ENCODE measurements at places on chromosomes 13 and 19.
A peak's percentile ranks its signal among the peaks of the same experiment; 100 is the strongest.

GRCh38 chr13:64529874-64530485 lies 2700.2 kb downstream of the PCDH9 start:
- DNase-seq: no peak

DNA sequence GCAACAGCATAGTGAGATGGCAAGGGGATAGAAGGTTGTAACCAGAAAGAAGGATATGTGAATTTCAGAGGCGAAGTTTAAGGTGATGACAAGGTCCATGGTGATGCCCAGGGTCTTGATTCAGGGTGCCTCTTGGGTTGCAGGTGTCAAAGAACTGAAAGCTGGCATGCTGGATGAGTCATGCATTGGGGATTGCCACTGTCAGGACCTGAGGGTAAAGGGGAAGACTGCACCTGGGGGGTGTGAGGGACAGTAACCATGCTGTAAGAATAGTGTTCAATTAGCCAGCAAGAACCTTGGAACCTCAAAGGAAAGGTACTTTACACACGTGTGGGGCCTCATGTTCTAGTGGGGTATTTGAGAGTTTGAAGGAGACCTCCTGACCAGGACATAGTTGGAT lies 279.6 kb downstream of the SLC7A1 start:
- DNase-seq: no peak

GRCh38 chr13:44876782-44877324 lies 112.4 kb downstream of the NUFIP1 start:
- no peak for DNase-seq

GRCh38 chr13:58850161-58850560 lies 1218.6 kb downstream of the PCDH17 start:
- no peak for DNase-seq

- no peak for DNase-seq
Measured at GRCh38 chr19:16160943-16161560, 12.3 kb downstream of the CIB3 start.

- DNase-seq: no peak
Measured at GRCh38 chr13:86000546-86000945, 201.3 kb upstream of the SLITRK6 start.

GRCh38 chr19:7469669-7470285 lies 19.1 kb downstream of the PEX11G start:
- DNase-seq: no peak

GRCh38 chr19:18793144-18794028 lies 2.3 kb upstream of the COMP start:
- DNase-seq: no peak

GRCh38 chr19:6744381-6745301 lies 5.2 kb downstream of the TRIP10 start:
- peak; percentile 92 for DNase-seq

DNA sequence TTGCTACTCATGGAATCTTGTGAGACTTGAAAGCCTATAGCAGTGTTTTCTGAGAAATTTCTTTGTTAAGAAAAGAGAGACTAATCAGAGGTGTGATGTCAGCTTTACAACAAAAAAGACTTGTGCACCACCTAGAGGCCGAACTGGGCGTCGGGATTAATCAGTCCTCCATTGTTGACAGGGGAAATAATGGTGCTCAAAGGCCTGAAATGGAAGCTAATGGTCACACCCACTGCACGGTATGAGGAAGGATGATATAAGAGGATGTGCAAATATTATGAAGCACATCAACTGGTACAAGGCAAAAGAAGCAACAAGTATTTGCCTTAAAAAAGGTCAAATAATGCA lies 480.2 kb upstream of the MIR17HG start:
- no peak for DNase-seq

DNA sequence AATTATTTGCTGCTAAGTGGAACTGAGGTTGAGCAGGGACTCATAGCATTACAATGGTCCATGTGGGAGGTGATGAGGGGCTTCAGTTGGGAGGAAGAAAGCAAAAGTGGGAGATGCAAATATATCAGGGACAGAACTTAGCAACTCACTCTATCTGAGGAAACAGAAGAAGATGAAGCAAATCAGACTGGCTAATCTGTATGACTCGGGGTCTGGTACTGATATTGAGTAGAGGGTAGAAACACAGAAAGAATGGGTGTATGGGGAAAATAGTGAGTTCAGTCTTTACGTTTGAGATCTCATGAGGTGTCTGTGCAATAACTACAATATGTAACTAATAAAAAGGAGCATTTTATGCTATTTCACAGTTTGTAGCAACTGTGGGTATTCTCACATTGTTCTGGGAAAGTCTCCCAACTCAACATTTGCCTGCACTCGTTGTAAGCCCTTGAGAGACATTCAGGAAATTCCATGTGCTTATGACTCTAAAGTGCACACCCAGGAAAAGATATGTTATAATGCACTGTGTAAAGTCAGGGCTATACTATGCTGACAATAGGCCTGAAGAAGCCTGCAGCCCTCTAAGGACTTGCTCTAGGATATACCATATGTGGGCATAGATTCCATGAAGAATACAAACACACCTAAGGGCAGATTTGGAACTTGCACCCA lies 183.5 kb downstream of the SPRY2 start:
- DNase-seq: no peak

DNA sequence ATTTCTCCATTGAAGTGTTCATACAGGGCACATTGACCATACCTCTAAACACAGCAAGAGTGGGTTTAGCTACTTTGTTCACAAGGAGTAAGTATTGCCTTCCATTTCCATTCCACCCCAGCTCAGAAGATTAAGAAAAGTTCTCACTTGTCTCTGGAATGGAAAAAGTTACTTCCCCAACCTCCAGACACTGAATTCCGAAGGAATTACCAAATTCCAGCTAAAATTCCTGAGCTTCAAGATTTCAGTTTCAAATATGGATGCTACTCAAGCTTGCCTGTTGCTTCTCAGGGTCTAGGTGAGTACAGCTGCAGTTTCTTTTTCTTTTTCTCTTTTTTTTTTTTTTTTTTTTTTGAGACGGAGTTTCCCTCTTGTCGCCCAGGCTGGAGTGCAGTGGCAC lies 33.6 kb downstream of the TEX26 start:
- no peak for DNase-seq

- DNase-seq: no peak
Measured at GRCh38 chr19:13117176-13117771, 734 bp upstream of the TRMT1 start.

DNA sequence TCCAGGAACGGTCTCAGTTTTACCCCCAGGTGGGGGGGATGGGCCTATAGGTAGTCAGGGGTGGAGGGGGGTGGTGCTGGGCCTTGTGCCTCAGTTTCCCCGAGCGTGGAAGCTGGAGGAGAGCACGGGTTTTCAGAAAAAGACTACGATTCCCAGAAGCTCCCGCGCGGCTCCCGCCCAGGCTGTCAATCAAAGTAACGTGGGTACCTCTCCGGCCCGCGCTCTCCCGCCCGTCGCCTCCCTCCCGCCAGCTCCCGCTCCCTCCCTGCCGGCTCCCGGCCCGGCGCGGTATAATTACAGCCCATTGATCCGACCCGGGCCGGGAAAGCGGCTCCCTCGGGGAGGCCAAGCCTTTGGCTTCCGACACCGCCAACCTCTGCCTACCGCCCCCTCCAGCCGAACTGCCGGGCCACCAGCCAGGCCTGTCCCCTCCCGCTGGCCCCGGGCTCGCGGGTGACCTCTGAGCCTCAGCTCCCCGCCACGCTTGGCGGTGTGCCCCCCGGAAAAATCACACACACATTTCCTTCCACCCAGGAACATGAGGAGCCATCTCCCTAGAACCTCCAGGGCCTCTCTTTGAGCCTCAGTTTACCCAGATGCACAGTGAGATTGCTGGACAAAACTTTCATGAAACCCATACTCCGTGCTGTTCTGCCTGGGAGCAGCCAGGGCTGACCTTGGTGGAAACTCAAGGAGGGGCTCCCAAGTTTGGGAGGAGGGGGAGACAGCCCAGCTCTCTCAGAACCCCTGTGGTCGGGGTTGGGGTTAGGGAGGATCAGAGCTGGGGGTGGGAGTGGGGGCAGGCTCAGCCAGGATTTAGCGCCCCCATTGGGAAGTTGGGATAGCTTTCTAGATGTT lies 7.3 kb upstream of the TLE2 start:
- DNase-seq: peak; percentile 95

- DNase-seq: peak; percentile 43
Measured at GRCh38 chr19:43524922-43525835, 1.8 kb downstream of the ETHE1 start.

- DNase-seq: no peak
Measured at GRCh38 chr13:83024232-83024631, 858.0 kb downstream of the SLITRK1 start.

DNA sequence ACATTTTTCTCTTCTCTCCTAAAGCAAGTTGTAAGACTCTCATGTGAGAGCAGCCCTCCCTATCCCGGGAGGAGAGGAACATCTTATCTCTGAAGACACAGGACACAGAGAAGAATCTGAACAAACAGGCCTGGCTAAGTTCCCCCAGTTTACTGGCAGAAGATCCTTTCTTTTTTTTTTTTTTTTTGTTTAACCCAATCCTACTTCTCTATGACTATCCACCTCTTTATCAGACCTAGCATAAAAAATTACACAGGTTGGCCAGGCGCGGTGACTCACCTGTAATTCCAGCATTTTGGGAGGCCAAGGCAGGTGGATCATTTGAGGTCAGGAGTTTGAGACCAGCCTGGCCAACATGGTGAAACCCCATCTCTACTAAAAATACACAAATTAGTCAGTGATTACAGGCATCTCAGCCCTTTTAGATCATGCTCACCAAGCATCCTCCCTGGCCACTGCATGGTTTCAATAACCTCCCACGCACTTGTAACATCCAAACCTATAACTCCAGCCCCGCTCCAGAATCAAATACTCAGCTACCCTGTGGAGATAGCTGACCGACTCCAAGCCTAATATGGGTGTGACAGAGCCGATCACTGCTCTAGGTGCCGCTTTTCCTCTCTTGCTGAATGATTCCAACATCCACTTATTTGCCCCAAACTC lies 27.3 kb upstream of the MUC16 start:
- DNase-seq: peak; percentile 27

GRCh38 chr13:22176968-22177520 lies 506.2 kb downstream of the FGF9 start:
- no peak for DNase-seq

- no peak for DNase-seq
Measured at GRCh38 chr13:104657196-104657595, 1591.0 kb upstream of the SLC10A2 start.

DNA sequence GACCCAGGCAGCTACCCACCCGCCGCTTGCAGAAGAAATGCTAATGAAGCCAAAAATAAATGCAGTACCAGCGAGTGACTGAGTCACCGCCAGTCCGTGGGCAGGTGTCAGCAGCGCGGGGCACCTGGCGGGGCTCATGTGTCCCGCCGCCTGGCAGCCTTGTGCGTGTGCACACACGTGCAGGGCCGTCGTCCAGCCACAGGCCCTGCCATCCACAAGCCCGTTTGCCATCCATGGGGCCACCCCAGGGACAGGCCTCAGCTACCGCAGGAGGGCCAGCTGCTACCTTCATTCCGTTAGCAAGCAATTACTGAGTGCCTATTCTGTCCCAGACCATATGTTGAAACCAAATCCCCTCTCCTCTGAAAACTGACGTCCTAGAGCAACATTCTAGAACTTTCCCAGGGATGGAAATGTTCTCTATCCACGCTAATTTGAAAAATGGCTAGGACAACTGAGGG lies 20.5 kb downstream of the NCAN start:
- DNase-seq: no peak

GRCh38 chr19:18309525-18310064 lies 13.3 kb downstream of the LSM4 start:
- DNase-seq: no peak

DNA sequence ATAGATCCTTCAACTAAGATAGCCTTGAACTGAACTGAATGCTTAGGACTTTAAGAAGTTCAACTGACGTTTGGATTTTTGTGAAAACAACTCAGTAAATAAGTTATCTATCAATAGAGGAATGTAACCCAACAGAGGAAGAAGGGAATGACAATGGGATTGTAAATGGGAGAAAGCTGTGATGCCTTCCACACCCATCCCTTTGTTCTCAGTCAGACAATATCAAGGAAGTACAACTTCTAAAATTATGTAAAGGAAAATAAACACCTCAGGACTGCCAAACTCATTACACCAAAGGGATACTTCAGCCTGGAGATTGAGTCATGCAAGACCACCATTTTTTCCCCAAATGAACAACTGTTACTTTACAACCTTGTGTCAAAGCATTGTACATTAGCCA lies 21.1 kb downstream of the CEACAM8 start:
- DNase-seq: no peak

GRCh38 chr19:35907377-35907745 lies 734 bp downstream of the TYROBP start:
- no peak for DNase-seq

DNA sequence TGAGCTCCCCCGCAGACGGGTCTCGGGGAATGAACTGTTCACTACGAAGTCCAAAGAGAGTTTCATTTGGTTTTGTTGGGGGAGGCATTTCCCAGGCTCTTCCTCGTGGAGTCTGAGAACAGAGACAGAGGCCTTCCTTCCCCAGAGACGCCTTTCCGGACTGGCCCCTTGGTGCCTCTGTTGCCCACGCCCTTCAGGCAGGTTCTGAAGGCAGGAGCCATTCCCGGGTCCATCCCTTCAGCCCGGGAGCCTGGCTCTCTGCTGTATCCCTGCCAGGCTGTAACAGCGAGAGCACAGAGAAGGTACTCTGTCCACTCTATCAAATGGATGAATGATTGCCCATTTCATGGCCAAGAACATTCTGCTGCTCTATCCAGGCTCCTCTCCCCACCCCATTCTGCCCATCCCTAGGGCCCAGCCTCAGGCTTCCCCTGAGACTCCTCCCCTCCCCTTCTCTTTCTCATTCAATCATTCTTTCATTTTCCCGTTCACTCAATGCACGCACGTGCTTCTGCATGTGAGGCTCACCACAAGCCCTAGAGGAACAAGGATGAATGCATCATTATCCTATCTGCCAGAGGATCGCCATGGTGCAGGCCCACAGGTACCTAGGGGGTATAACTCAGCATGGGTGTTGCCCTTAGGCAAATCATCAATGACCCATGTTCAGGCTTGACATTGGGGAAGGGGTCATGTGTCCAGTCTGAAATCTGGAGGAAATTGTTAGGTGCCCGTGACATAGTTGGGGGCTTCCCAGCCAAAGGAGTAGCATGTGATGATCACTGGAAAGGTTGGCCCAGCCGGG lies 298.6 kb downstream of the ZNF536 start:
- no peak for DNase-seq

- no peak for DNase-seq
Measured at GRCh38 chr19:33703438-33703750, 81.6 kb downstream of the CHST8 start.

- DNase-seq: no peak
Measured at GRCh38 chr19:35856546-35857149, at the start of gene KIRREL2. Gene KIRREL2 (plus strand): TSS chr19:35856911. CDS start chr19:35857120, 209 bp downstream.

GRCh38 chr13:59391696-59392095 lies 772.0 kb downstream of the DIAPH3 start:
- peak; percentile 16 for DNase-seq

- DNase-seq: no peak
Measured at GRCh38 chr19:5032101-5032967, 63.4 kb downstream of the KDM4B start.

GRCh38 chr19:55432241-55432959 lies 10.7 kb downstream of the SHISA7 start:
- no peak for DNase-seq

DNA sequence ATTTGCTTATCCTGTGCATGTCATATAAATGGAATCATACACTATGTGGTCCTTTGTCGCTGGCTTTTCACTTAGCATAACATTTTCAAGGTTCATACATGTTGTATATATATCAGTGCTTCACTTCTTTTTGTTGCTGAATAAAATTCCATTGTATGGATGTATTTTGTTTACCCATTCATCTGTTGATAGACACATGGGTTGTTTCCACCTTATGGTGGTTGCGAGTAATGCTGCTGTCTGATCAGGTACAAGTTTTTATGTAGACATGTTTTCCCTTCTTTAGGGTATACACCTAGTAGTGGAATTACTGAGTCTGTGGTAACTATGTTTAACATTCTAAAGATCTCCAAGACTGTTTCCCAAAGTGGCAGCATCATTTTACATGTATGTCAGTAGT lies 102.5 kb downstream of the RNF17 start:
- no peak for DNase-seq
